ENCODE measurements at places on chromosomes 13 and 19. TPM values are rescaled to one million over a fixed set of nuclear protein-coding genes. Genes with fewer than 3 reads are reported as not detected.

KLF12 gene
- total RNA-seq = 8.5 TPM

ZNF491 gene
- total RNA-seq = 2.1 TPM

LPAR2 gene
- total RNA-seq = 44.5 TPM

PEX11G gene
- total RNA-seq = 4.3 TPM

ZNF610 gene
- 4.4 TPM for total RNA-seq

ZNF99 gene
- total RNA-seq = 0.05 TPM

USP12 gene
- 23.1 TPM for total RNA-seq

SAMD1 gene
- 113 TPM for total RNA-seq

LILRB3 gene
- total RNA-seq = not detected

SHD gene
- 2.0 TPM for total RNA-seq

ACP7 gene
- 0.11 TPM for total RNA-seq

ZNF570 gene
- total RNA-seq = 4.7 TPM

C1QTNF9B gene
- total RNA-seq = not detected

GIPC3 gene
- total RNA-seq = 2.3 TPM

KIR3DL2 gene
- not detected for total RNA-seq

DCT gene
- not detected for total RNA-seq

SPRED3 gene
- total RNA-seq = 5.2 TPM

GRCh38 chr19:1057176-1057855, 9.7 kb upstream of the ARHGAP45 start:
- DNase-seq = no peak

DNA sequence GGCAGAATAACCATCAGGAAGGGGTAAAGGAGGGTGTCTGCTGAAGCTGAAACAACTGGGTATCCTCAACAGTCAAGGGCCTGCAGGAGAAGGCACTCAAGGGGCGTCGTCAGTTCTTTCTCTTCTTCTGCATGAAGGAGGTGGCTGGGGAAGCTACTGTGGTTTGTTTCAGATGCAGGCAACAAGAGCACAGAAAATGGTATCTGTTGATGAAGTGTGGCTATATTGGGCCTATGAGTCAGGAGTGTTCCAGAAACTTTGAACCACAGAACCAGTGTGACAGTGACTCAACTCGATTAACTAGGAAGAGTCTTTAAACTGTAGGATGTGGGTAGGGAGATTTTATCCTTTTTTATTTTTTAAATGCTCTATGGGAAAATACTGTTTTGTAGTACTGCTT, 686.3 kb downstream of the FGF9 start:
- no peak for DNase-seq

DNA sequence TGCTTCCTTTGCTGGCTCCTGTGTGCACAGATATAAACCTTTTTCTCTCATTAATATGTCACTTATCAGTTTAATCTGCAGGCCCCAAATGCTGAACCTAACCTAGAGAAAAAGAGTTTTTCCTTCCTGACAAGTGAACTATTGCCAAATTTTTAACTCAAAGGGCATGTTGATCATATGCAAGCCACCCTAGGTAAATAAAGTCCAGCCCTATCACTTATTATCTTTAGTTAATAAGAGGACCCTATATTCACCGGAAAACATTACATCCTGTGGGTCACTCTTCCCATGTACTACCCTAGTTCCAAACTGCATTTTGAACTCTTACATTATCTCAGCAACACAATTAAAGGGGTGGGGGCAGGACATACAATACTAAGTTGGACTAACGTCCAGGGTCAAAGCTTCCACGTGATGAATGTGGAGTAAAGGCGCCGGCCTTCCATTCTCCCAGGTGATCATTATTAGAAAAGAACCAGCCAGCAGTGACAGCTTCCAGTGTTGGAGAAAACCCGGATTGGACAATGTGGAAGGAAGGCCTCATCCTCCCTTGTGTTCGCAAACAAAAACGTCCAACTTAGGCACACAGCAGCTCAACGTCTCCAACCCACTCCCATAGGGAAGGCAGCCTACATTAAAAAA, 86.6 kb downstream of the STK24 start:
- DNase-seq = no peak

- DNase-seq = no peak
Observed at GRCh38 chr13:101523154-101524131, 71.0 kb downstream of the ITGBL1 start.

DNA sequence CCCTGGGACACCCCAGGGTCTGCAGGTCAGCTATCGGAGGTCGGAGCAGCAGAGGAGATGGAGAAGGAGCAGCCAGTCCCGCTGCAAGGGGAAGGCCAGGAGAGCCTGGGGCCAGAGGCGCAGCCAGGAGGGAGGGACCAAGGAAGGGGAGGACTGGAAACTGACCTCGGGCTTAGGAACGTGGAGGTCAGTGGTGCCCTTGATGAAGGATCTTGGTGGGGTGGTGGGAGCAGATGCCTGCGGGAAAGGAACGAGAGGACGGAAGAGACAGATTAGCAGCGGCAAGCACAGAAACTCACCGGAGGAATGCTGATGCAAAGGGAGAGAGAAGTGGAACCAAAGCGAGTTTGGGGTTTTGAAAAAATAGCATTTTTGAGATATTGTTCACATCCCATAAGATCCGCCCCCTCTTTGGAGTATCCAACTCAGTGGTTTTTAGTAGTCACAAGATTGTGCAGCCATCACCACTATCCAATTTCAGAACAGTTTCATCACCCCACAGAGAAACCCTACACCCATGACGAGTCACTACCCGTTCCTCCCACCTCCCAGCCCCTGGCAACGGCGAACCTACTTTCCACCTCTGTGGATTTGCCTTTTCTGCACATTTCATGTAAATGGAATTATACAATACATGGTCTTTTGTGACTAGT, 22.1 kb downstream of the PLEKHF1 start:
- no peak for DNase-seq

DNA sequence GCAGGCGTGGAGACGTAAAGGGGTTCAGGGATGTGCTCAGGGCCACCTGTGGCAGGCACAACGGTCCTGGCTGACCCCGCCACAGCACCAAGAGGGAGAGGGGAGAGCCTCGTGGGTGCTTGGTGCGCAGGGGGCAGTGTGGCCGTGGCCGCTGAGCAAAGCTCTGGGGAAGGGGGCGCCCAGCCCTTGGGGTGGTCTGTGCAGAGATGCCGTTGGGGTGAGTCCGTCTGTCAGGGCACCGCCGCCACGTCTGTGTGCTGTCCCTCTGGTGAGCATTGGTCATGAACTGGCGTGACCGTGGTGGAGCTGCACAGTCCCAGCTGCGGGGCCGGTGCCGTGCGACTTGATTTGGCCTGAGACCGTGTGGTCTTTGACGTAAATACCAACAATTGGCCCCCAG, 15.3 kb downstream of the GNA11 start:
- DNase-seq = no peak

DNA sequence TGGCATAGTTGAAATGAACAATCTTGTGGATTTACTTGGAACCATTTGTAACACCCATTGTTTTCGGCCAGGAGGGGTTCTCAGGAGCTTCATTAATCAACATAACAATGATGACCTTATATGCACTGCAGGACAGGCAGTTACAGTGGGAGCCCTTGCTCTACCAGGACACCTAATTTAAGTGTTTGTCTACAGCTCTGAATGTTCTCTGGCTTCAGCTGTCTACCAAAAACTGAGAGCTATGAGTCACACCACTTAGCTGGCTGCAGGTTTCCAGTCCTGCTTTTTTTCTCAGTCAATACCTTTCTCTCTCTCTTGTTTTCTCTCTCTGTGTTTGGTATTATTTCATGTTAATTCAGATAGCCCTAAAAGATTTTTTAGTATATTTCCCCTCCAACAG, 105.4 kb upstream of the MBNL2 start:
- DNase-seq = no peak

- DNase-seq = no peak
Observed at GRCh38 chr13:51426982-51427381, 25.9 kb downstream of the INTS6 start.

- peak; percentile 30 for DNase-seq
Observed at GRCh38 chr19:14021474-14021873, 6.5 kb upstream of the RLN3 start.

- DNase-seq = no peak
Observed at GRCh38 chr13:51152701-51153100, 41.6 kb upstream of the C13orf42 start.

DNA sequence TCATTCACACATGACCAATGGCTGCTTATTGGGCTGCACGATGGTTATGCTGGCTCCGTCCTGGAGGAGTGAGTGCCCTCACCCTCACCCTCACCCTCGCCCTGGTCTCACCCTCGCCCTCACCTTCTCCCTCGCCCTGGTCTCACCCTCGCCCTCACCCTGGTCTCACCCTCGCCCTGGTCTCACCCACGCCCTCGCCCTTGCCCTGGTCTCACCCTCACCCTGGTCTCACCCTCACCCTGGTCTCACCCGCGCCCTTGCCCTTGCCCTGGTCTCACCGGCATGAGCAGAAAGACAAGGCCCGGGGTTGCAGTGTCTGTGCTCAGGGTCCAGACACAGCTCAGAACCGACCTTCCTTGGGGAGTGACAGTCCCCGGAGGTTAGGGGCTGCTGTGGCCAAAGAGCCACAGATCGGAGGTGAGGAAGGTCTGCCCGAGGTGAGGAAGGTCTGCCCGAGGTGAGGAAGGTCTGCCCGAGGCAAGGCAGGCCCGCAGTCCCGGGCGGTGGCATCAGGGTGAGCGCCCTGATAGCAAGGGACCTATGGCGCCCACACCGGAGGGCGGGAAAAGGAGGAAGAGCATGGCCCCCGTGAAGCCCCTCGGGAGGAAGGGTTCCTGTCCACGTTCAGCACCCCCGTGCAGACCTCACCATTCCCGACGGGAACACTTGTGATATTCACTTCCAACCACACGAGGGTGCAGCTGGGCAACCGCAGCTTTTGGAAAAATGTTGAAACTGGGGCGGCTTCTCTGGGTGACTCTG, 65.6 kb downstream of the MCF2L start:
- peak; percentile 66 for DNase-seq

GRCh38 chr13:38283346-38283745, 66.3 kb upstream of the UFM1 start:
- DNase-seq = no peak

DNA sequence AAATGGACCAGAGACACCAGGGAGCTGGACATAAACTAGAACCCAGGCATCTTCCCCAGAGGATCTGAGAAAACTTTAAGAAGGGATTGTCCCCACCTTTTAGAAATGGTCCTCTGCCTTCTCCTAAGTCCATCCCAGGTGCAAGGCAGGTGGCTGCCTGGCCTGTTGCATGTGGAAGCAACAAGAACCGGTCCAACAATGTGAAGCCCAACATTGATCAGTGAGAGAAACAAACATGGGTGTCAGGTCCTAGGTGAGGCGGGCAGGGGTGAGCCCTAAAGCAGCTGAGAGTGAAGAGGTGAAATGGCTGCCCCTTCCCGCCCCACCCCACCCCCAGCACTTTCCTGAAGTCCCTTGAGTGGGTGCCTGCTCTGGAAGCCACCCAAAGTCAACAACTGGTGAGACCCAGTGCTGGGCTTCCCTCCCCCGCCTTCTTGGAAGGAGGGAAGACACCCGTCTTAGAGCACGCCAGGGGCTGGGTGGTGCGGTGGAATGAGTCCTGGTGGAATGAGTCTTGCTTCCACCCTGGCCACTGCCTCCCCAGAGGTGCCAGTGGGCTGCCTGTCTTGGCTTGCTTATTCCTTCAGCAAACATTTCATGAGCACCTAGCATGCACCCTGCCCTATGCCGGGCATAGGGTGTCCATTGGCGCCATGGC, 1.7 kb downstream of the AP1M1 start:
- DNase-seq = no peak

DNA sequence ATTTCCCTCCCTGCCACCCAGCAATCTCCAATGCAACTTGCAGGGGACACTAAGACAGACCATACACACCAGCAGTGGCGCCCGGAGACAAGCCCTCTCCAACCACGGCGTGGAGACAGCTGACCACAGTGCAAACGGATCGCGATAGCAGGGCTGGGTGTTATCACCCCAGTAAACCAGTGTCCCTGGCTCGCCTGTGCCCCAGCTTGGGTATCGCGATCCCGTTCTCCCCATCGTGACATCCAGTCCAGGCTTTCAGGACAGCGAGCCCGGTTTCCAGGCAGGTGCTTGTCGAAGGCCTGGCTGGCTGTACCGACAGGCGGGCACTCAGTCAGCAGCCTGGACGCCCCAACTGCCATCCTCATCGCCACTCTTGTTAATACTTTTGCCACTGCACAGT, 20.7 kb upstream of the NANOS2 start:
- peak; percentile 39 for DNase-seq

DNA sequence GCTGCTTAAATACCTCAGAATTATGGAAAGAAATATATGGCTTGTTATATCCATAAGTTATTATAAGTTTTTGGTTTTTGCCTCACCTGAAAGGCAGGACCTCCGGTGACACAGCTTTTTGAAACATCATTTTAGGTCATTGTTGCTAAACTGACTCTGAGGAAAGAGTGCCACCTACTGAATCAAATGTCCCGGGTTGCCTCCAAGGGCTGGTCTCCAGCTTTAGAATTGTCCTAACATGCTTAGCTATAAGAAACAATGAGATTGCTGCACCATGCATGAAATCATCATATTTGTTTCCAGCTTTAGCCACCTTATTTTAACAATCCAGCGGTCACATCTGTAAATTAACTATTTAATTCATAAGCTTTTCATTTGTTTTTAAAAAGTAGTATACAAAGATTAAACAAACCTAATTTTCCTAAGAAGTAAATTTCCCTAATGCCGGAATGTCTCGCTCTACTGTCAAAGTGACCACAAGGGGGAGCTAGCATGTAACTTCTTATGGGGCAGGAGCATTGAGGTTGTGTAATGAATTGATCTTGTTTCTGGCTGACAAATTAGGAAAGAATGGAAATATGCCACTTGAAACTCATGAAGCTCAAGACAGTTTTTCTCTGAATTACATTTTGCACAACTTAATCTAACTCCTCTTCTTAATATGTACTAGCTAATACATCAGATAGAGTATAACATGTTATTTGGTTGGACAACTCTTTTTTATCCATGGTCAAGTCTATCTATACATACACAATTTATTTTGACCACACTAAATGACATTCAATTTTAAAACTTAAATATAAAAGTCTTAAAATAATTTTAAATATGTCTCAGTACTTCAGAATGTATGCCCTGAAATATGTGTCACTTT, 6.7 kb upstream of the PCDH17 start:
- DNase-seq = peak; percentile 49

DNA sequence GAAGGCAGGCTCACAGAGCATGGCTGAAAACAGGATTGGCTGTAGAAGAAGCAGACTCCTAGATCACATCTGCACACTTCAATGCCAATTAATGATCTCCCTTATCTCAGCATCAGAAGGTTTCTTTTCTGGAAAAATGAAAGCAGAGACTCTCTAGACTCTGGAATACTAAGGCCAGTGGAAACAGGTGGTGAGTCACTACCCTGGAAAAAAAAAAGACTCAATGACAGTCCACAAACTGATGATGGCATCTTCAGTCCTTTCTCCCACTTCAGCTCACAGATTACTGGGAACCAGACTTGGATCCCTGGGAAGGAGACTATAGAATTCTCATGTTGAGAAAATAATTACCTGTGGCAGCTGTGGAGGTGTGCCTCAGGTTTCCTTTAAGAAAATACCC, 47.5 kb upstream of the MBNL2 start:
- no peak for DNase-seq

GRCh38 chr13:108984251-108984920, 355.0 kb downstream of the MYO16 start:
- no peak for DNase-seq
